ENCODE measurements at places on chromosomes 13 and 19.

DNA sequence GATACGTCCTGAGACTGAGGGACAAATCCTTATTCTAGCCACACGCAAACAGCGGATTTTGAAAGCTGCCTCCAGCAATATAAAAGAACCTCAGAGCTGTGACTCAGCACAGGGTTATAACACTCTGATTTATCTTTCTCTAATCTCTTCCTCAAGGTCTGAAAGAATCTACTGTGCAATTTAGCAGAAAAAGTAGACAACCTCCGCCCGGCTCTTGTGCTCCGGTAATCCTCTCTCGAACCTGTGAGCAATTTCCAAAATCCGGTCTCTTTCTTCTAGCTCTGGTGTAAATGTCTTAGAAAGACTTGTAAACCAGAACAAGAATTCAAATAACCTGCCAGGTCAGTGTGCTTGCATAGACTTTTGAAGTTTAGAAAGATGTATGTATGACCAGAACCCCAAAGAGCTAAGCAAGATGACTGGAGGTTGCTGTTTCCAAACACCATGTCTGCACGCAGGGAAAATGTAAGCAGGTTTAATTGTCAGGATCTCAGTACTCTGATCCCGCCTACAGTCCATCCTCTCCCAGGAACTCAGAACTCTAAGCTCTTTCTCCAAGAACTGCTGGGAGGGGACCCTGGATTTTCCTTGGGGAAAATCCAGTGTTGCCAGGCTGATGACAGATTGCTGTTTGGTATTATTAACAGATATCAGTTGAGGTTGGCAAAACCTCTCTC, 338.1 kb downstream of the RFC3 start:
- no peak for DNase-seq

GRCh38 chr13:42272115-42272803, at the start of gene AKAP11:
Gene AKAP11 (plus strand): TSS chr13:42272152. CDS start chr13:42286349, 14,197 bp downstream.
- peak; percentile 50 for DNase-seq

- no peak for DNase-seq
Measured at GRCh38 chr13:24165746-24166145, 5.2 kb downstream of the SPATA13 start.

GRCh38 chr13:60351326-60351725, 45.7 kb upstream of the TDRD3 start:
- no peak for DNase-seq

DNA sequence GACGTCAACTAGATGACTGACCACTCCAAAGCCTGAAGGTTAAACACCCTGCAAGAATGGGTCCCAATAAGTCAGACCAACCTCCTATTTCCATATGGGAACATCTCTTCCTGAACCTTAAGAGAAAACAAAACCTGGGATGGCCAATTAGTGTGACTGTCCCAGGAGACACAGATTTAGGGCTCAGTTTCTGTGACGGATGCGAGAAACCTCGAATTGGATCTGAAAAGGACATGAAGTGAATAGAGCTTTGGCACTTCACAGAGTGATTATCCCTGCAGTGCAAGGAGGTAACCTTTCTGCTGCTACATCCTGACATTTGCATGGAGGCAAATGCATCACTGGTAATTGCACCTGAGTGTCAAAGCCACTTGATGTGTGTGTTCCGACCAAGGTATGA, 442.2 kb upstream of the KLF12 start:
- no peak for DNase-seq

GRCh38 chr13:99686944-99687411, 185.7 kb downstream of the TM9SF2 start:
- DNase-seq = no peak

GRCh38 chr13:78689011-78689410, 30.1 kb upstream of the OBI1 start:
- no peak for DNase-seq

- no peak for DNase-seq
Measured at GRCh38 chr19:29793116-29793727, 18.6 kb upstream of the CCNE1 start.

DNA sequence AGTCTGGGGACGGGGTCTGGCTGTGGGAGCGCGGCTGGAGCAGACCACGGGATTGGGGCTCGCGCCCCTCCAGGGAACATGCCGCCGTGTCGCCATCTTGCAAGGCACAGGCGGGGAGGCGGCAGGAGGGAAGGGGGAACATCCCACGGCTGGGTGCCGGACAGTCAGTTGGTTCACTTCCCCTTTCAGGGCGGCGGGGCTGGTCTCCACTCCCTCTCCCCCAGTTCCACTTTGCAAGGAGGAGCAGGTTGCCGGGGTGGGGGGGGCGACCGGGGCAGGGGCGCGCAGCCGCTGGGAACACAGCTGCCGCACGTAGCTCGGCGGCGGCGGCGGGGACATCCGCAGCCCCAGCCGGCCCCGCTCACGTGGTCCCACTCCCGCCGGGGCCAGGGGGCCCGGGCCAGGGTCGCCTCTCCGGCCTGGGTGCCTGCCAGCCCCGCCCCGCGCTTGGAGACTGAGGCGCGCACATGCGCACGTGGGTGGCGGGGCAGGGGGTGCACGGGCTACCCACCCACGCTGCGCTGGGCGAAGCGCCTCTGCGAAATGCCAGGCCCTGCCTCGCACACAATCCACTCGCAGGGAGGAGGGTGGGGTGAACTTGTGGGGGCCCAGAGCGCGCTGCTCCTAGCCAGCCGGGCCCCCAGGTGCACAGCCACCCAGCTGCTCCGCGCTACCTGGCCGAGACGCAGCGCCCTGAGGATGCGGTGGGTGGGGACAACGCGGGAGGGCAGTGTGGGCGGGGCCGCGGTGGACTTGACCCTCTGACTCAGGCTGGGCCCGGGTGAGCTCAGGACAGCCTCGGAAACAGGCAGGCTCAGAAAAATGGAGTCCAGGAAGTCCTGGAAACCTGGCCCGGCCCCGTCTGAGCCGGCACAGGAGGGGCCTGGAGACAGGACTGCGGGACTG, 6.4 kb downstream of the KLF16 start:
- DNase-seq = no peak

DNA sequence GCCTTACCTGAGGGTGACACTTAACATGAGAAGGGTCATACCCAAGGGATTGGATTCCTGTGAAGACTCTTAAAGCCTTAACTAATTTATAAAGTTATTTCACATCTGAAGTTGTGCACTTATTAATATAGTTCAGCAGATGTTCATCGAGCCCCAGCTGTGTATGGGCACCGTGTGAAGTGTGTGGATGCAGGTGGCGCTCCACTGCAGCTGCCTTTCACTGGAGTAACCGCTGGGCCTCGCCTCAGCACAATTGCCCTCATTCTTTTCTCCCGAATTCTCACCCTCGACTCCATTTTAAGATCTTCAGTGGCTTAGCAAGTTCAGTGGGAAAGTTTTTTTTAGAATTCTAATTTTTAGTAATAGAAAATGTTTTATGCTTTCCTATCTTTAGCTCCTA, 66.2 kb downstream of the DPY19L3 start:
- no peak for DNase-seq

DNA sequence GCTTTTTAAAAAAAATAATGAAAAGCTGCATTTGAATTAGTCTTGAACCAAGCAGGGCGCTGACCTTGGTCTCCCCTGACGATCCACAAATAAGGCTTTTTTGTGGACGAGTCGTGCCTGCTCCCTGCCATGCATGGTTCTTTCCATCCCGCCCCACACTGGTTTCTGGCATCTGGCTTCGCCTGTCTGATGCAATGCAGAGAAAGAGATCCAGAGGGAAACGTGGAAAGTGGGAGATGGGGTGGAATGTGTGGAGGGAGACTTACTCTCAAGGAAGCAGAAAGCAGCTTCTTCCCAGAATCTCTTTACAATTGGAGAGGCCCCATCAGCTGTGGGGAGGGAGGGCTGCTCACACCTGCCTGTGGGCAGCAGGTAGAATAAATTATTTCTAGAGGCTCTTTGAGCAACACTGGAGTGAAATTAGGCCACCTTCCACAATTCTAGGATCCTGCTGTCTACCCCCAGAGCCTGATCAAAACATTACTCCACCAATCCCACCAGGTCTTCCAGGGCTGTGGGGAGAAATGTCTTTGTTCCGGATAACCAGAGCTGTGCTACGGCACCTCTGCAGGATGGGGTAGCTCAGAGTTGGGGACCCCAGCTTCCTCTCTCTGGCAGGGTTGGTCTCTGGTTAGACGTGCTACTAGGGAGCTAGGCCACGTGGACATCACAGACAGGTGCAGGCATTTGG, 183.5 kb downstream of the UQCRFS1 start:
- no peak for DNase-seq

- DNase-seq = no peak
Measured at GRCh38 chr19:31995546-31995945, 349.9 kb upstream of the ZNF507 start.

DNA sequence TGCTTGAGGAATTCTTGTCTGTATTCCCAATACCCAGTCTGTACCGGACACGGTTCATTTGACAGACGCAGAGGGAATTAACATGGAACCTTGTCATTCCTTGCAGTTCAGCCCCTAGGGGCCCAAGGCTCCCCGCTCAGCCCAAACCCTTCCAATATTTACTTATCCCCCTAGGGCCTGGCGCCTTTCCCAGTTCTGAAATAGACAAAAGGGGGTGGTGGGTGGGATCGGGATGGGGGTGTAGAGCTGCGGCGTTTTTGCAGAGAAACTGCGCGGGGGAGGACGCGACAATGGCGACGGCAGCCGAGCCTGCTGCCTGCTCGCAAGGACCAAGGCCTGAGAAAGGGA, 583 bp downstream of the AKAP8L start:
- no peak for DNase-seq

GRCh38 chr19:50486823-50487515, 10.3 kb upstream of the GARIN5A start:
- no peak for DNase-seq

GRCh38 chr19:43784981-43785808, 4.4 kb upstream of the KCNN4 start:
- no peak for DNase-seq

GRCh38 chr19:14000691-14001375, 5.3 kb downstream of the RFX1 start:
- DNase-seq = no peak

GRCh38 chr19:17107546-17108452, 32.2 kb downstream of the MYO9B start:
- no peak for DNase-seq

GRCh38 chr13:77776704-77777103, 79.2 kb downstream of the SLAIN1 start:
- no peak for DNase-seq

DNA sequence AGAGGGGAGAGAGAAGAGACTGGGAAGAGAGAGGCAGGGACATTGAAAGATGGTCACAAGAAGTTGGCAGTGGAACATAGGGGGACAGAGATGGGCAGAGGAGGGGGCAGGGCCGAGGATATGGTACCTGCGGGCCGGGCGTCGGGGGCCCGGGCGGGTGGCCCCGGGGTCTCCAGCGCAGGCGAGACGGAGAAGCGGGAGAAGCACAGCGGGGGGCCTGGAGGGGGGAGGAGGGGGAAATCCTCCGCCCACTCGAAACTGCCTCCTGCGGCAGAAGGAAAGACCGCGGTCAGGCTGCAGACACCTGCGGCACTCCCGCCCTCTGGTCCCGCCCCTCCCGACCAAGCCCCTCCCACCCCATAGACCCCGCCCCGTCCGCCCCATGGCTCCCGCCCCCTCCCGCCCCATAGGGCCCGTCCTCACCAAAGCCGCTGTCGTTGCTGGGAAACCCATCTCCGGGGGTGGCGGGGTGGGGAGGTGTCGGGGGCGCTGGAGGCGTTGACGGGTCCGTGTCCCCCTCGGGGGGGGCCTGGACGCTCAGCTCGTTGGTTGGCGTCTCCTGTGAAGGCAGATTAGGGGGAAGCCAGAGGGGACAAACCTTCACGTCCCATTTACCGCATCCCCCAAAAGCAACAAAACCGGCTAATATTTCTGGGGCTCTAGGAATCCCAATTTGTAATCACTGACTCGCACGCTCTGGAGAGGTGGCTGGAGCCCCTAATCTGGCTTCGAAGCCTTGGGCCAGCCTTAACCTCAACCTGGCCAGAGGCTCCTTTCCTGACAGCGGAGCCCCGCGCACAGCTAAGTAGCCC, 20.4 kb downstream of the LMTK3 start:
- no peak for DNase-seq

DNA sequence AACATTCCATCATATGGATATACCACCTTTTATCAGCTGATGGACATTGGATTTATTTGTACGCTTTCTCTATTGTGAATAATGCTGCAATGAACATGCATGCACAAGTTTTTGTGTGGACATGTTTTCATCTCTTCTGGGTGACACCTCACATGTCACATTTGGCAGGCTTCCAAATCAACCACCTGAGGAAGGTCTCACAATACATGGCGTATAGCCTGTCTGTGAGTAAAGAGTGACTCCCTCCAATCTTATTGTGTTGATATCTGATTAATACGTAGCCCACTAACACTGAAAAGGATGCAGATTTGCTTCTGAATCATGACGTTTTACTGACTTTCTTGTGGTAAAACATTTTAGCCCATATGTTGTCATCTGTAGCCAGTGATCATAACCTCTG, 61.1 kb downstream of the SLC15A1 start:
- DNase-seq = no peak

GRCh38 chr19:13022111-13022858, 27.0 kb downstream of the NFIX start:
- peak; percentile 23 for DNase-seq

DNA sequence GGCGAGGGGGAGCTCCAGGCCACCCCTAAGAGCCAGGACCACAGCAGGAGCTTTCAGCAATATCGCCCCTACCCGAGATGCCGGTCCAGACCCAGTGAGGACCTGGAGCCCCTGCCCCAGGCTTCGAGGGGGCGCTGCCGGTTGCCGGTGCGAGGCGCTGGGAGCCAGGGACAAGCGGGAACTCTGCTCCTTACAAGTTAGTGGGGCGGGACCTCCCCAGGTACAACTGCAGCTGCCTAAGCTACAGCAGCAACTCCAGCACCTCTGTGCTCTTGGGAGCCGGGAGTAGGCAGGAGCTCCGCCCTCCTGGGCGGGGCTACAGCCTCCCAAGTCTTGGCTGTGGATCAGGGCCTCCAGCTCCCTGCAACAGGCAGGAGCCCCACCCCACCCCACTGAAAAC, 15.2 kb upstream of the TSC22D1 start:
- DNase-seq = no peak

DNA sequence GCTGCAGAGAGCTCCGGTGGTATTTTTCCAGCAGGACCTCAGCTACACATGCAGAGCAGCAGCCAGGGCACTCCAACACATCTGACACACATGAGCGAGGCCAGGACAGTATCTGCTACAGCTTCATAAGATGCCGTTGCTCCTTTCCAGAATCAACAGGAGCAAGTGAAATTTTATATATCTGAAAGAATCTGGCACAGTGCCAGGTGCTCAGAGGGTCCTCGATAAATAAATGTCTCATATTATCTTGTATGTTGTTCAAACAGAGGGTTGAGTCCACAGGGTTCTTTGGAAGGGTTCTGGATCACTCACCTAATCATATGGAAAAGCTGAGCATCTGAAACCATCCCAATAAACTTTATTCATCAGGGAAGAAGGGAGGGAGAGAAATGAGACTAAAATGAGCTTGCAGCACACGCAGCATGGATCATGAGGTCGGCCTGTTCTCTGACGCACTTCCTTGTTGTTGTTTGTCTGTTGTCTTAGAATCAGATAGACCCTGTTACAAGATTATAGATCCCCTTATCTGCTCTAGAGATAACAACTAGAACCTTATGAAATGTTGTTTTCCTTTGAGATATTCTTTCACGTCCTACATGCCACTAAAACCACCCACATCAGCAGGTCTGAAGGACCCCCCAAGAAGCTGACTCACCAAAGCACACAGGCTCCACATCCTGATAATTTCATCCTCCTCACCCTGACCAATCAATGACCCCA, 3.2 kb upstream of the METTL21C start:
- no peak for DNase-seq

GRCh38 chr19:51473009-51473707, 5.2 kb upstream of the CEACAM18 start:
- DNase-seq = peak; percentile 47

GRCh38 chr13:30799356-30799824, 64.0 kb downstream of the ALOX5AP start:
- no peak for DNase-seq

GRCh38 chr19:35843676-35844481, 8.4 kb downstream of the NPHS1 start:
- DNase-seq = no peak

All from amygdala (tissue), 56 donors.